ENCODE measurements at places on chromosomes 12 and 14. TPM values are rescaled to one million over a fixed set of nuclear protein-coding genes. Genes with fewer than 3 reads are reported as not detected.

DNA sequence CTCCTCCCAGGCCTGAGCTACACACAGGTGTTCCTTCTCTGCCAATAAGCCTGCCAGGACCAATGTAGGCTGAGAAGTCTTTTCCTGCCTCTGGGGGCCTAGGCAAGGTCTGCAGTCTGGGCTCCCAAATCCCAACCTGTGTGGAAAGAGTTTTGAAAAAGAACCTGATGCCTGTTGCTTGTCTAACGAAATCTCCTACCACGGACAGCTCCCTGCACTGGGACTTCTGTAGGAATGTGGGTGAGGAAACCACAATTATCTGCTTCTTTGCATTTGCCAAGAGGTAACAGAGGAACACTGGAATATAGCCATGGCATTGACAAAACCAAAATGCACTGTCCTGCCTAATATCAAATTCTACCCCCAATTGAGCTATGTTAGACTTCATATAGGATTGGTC is 877.0 kb upstream of the TMEM132C start:
- no peak for DNase-seq

Gene PRH1
- total RNA-seq, result 10.2 TPM

Gene KLRC4
- total RNA-seq, result not detected

- no peak for DNase-seq
These were observed 42.7 kb upstream of the OXA1L start for GRCh38 chr14:22723815-22724214.

Gene DHRS2
- 0.27 TPM for total RNA-seq

Gene KRT6A
- total RNA-seq, result not detected

Gene FLVCR2
- total RNA-seq, result 1.3 TPM

GRCh38 chr14:21020977-21021545 is 3.8 kb downstream of the NDRG2 start:
- no peak for DNase-seq

DNA sequence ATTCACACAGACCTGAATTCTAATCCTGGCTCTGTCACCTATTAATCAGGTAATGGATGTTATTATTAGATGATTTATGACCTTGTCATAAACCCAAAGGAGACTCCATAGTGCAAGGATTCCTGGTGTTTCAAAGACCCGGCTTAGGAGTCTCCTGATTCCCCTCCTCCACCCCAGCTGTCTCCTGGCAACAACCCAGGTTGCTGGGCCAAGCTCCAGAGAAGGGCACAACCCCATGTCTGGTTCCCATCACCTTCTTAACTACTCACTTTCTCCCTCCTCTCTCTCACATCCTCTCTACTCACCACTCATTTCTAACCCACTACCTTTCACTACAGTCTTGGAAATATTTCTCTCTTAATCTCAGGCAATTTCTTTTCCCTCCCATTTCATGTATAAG is 41.6 kb downstream of the RHOJ start:
- no peak for DNase-seq

DNA sequence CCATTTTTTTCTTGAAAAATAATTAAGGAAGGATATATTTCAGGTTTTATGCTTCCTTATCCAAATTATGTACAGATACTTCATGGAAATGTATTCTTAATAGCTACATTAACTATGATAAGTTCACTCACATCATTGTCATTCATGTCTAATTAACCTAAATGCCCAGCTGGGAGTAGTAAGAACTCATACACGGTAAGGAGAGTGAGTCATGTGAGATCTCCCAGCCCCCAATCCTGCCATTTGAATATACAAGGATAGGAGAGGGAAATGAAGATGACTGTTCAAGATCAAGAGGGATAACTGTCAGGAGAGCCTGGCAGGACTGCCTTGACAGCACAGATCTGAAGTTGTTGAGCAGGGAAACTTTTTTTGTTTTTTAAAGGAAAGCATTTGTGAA is 343.4 kb upstream of the USP15 start:
- no peak for DNase-seq

- peak; percentile 7 for DNase-seq
These were observed 35.0 kb downstream of the ADGRD1 start for GRCh38 chr12:130988751-130989150.

DNA sequence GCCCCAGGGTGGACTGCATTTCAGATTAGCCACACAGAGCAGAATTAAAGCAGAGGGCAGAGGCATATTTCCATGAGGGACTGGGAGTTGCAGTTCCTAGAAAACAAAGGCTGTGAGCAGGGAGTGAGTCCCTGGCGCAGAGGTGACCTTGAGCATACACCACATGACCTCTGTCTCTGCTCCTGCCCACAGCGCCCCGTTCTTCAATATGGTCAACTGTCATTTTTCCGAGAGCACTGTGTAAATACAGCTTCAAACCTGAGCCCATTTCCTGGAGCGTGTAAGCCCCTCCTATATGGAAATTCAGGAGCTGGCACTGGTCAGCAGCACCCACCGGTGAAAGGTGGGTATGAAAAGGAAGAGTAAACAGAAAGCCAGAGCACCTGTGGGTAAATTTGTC is 192.2 kb upstream of the PELI2 start:
- no peak for DNase-seq

DNA sequence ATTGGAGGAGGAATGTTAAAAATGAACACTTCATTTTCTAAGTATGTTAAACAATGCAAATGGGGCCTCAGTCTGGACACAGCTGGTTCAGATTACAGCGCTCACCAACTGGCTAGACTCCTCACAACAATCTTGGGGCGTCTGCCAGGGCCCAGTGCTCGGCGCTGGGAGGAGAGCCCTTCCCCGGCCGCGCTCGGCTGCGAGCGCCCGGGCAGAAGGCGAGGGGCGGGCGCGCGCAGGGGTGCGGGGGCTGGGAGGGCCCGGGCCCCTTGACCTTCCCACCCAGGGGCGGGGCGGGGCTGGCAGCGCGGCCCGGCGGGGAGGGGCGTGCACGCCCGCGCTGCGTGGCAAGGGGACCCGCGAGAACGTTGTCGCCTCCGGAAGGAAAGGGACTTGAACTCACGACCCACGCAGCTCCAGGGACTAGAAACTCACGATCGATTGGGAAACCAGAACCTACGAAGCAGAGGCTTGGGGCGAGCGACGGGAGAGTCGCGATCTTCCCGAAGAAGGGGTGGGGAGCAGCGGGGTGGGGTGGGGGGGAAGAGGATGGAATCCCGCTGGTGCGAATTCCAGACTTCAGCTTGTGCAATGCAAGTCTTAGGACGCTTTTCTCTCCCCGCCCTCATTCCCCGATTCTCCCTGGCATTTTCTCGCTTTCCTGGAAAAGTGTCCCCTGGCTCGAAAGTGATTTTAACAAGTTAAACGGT is at the start of gene FBLN5:
Gene FBLN5, minus strand, starts transcription at position 220 of the 710 bp plus-strand sequence. CDS start 465 bp downstream, outside the sequence.
- no peak for DNase-seq

GRCh38 chr12:84891106-84891838 is 21.3 kb downstream of the SLC6A15 start:
- no peak for DNase-seq

DNA sequence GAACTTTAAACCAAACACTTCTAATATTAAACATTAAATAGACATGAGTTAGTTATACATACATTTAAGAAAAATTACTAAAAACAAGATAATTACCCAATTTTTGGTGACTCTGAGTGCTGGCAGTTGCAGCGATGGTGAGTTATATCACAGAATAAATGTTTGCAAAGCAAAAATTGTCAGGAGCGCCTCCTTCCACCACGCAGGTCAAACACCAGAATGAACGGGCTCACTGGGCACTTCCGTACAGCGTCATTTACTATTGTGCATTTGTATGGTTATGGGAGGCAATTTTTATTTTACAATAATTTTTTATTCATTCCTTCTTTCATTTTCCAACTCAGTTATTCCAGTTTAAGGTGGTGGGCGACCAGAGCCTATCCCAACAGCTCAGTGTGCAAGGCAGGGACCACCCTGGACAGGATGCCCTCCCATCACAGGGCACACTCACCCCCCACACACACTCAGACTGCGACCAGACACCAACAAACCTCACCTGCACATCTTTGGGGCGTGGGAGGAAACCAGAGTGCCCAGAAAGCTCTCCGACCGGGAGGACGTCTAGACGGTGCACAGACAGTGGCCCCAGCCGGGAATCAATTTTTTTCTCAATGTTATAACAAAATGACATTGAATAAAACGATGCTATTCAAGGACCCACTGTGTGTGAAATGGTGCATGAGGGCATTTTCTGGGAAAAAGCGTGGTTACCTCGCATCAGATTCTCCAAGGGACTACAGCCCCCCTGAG is 67.2 kb downstream of the TESC start:
- DNase-seq, result no peak

- DNase-seq, result peak; percentile 94
These were observed 29.1 kb upstream of the ADIPOR2 start for GRCh38 chr12:1661553-1662335.

Measured in cardiac septum (tissue), 1 donor.